Trophoblast cell (in vitro differentiated cells and primary cell): ENCODE measurements at places on chromosomes 4 and X.

DNA sequence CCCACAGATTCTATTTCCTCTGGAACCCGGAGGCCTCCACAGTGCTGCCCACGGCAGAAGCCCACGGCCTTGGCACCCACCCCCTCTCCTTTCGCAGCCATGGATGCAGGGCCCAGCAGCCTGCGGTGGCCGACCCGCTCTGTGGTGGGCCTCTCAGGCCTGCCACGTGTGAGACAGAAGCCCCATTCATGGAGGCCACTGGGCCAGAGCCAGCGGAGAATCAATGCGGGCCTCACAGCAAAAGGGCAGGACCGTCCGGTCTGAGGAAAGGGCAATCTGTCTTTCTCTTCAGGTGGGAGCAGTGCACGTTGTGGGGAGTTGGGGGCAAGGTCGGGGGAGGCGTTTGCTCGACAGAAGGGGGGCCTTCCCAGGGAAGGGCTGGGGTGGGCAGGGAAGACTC lies 8.4 kb upstream of the HAUS7 start:
- H3K27me3 ChIP-seq = no peaks in the 10 kb centered on the region
- no peak overlapping the region for H3K4me3 ChIP-seq

- no peak overlapping the region for H3K4me3 ChIP-seq
- no peak for DNase-seq
- no peaks in the 10 kb centered on the region for H3K4me1 ChIP-seq
- no peaks in the 10 kb centered on the region for H3K27me3 ChIP-seq
- no peaks in the 10 kb centered on the region for H3K36me3 ChIP-seq
These were observed 213.1 kb upstream of the BOD1L1 start for GRCh38 chr4:13840502-13841190.

DNA sequence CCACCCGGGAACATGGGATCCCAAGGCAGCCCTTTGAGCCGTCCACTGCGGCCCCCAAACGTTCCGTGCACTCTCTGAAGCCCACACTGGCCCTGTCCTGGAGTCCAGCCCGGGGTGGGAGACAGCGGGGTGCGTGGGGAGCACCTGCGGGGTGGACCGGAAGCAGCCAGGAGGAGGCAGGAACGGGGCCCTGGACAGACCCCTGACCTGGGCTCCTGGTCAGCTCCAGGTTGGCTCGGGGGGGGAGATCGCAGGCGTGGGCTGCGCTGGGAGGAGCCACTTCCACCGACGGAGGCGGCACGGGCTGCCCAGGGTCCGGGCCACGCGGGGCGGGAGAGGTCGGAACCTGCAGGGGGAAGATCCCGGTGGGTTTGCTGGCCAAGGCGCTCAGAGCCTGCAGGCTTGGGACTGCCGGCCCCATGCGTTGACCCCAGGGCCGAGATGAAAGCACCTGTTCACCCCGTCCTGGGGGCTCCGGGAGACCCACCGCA lies 5.7 kb upstream of the PLCXD1 start:
- no peaks in the 10 kb centered on the region for H3K36me3 ChIP-seq
- DNase-seq = no peak
- H3K27me3 ChIP-seq = no peaks in the 10 kb centered on the region
- H3K4me1 ChIP-seq = peaks cover 24% of the 10 kb centered on the region
- H3K4me3 ChIP-seq = no peak overlapping the region

DNA sequence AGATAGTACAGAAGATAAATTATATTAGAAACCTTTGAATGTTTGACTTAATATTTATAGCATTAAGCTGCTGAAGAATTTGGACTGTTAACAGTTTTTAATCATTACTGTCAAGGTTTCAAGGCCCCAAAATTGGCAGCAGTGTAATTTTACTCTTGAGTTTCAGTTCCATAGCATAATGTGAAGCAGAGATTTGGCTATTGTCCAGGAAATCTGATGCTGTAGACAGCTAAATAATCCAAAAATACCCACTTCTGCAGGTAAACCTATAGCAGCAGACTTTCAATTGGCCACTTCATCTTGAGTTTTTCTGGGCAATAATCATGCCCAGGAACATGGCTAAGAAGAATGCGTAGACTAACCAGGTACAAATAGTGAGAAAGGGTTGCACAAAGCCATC lies 85.0 kb downstream of the RCHY1 start:
- no peaks in the 10 kb centered on the region for H3K36me3 ChIP-seq
- no peaks in the 10 kb centered on the region for H3K27me3 ChIP-seq
- H3K27ac ChIP-seq = no peak overlapping the region
- no peak for DNase-seq
- H3K4me1 ChIP-seq = no peaks in the 10 kb centered on the region

- no peaks in the 10 kb centered on the region for H3K27me3 ChIP-seq
- H3K4me3 ChIP-seq = no peak overlapping the region
- H3K36me3 ChIP-seq = no peaks in the 10 kb centered on the region
- no peak overlapping the region for H3K27ac ChIP-seq
- H3K4me1 ChIP-seq = no peaks in the 10 kb centered on the region
These were observed 52.4 kb downstream of the SCFD2 start for GRCh38 chr4:53313510-53313909.

GRCh38 chr4:94933799-94934198 lies 176.0 kb downstream of the BMPR1B start:
- peak; percentile 66 for DNase-seq
- no peak overlapping the region for H3K4me3 ChIP-seq
- H3K27me3 ChIP-seq = no peaks in the 10 kb centered on the region
- H3K36me3 ChIP-seq = no peaks in the 10 kb centered on the region
- H3K4me1 ChIP-seq = no peaks in the 10 kb centered on the region
- peak overlapping the region; percentile 17 for H3K27ac ChIP-seq

GRCh38 chrX:31547416-31547815 lies 475.6 kb upstream of the FTHL17 start:
- no peaks in the 10 kb centered on the region for H3K4me1 ChIP-seq
- no peak overlapping the region for H3K4me3 ChIP-seq
- DNase-seq = no peak
- H3K27me3 ChIP-seq = no peaks in the 10 kb centered on the region
- H3K36me3 ChIP-seq = no peaks in the 10 kb centered on the region
- H3K27ac ChIP-seq = no peak overlapping the region
